Nephron progenitor cell (in vitro differentiated cells): ENCODE measurements at places on chromosomes 2 and 18.

DNA sequence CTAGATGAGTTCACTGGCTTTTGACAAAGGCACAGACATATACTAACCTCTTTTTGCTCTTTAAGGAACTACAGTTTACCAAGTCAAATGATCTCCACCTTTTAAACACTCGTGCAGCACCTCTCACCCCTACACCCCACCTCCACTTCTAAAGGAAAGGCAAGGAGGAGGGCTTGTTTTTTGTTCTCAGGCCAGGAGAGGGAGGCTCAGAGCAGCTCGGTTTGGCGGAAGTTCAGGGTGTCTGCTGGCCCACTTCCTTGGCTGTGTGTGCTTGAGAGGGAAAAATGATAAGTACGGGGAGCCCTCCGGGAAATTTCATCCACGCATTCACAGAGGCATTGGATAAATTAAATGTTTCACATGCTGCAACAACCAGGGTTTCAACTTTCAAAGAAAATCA, 667.9 kb downstream of the BCL11A start:
- H3K36me3 ChIP-seq, result no peaks in the 10 kb centered on the region
- peaks cover 3% of the 10 kb centered on the region for H3K27me3 ChIP-seq
- H3K27ac ChIP-seq, result peak overlapping the region; percentile 54

GRCh38 chr2:163606878-163607277, 128.9 kb downstream of the FIGN start:
- H3K27ac ChIP-seq, result peak overlapping the region; percentile 50
- peaks cover 22% of the 10 kb centered on the region for H3K36me3 ChIP-seq
- H3K4me3 ChIP-seq, result no peak overlapping the region
- no peak for DNase-seq

DNA sequence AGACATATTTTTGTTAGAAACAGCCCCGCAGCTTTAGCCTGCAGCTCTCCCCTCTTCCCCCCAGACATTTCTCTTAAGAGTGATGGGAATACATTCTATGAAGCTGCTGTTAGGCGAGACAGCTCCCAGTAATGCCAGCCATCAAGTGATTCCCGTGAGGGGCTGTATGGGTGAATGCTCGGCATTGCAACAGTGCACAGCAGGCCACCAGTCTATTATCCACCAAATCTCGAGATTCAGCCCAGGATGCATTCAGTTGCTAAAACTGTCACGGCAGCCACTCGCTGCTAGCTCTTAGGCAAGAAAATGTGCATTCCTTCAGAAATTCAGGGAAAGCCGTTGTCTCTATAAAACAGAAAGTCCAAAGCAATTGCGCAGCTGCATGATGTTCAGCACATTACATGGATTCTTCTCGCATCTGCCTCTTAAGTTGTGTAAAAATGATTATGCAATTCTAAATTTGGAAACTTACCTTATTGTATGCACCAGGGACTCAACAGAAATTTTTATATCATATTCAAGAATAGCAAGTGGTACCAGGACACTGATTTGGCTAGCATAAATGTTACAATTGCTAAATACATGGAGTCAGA, 211.3 kb upstream of the ARL4C start:
- H3K36me3 ChIP-seq, result no peaks in the 10 kb centered on the region
- H3K4me1 ChIP-seq, result peaks cover 27% of the 10 kb centered on the region
- DNase-seq, result no peak
- H3K4me3 ChIP-seq, result no peak overlapping the region
- peaks cover 13% of the 10 kb centered on the region for H3K27me3 ChIP-seq
- H3K27ac ChIP-seq, result no peak overlapping the region

DNA sequence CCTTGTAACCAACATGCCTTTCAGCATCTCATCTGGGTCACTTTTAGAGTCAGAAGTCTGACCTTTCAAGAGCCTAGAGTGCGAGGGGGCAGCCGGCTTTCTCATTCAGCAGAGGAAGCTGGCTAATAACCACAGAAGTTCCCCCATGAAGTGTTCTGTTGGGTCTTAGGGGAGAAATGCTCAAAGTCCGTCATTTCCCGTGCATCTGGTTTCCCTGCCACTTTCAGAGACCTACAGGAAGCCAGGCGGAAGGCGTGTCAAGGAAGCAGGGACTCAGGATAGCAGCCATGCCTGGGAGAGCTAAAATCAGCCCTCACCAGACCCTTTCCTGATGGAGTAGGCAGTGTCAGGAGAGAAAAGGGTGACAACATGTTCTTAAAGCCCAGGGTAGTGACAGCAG, 301.8 kb upstream of the ID2 start:
- no peaks in the 10 kb centered on the region for H3K36me3 ChIP-seq
- H3K27me3 ChIP-seq, result peaks cover 4% of the 10 kb centered on the region
- H3K4me3 ChIP-seq, result no peak overlapping the region
- peak overlapping the region; percentile 90 for H3K27ac ChIP-seq

DNA sequence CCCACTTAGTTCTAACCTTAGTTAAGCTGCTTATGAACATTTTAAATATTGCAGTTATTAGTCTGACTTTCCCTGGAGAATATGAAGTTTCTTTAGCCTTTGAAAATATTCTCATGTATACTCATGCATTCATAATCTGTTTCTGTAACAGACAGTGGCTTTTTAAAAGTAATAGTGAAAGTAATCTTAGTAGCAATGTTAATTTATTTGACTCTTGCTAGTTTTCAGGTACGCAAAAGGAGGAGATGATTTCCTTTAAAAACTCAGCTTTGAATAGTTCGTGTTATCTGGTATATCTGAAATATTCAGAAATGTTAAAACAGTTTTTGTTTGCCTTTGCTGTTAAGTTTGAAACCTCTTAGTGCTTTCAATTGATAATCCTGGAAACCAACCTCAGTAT, 3.8 kb downstream of the ANKRD12 start:
- no peak overlapping the region for H3K27ac ChIP-seq
- peak overlapping the region; percentile 14 for H3K4me3 ChIP-seq
- no peak for DNase-seq
- no peaks in the 10 kb centered on the region for H3K36me3 ChIP-seq
- no peaks in the 10 kb centered on the region for H3K27me3 ChIP-seq

DNA sequence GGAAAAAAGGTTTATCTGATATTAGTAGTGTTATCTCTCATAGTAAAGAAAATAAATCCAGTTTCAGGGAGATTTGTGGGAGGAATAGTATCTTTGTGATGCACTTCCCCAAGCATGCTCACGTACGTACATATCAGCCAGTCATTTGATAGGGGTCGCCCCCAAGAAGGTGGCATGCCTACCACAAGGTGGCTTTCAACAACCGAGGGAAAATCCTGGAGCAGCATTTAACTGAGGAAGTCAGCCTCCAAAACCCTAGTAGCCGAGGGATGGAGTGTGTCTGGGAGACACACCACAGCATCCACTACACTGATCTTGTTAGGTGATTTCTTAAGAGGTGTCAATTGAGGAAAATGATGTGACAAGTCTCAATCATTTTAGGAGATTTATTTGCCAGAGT, 623.9 kb downstream of the NYAP2 start:
- no peak overlapping the region for H3K4me3 ChIP-seq
- no peak for DNase-seq
- H3K27ac ChIP-seq, result no peak overlapping the region
- H3K36me3 ChIP-seq, result peaks cover 6% of the 10 kb centered on the region
